ENCODE measurements at places on chromosomes 16 and 17.

DNA sequence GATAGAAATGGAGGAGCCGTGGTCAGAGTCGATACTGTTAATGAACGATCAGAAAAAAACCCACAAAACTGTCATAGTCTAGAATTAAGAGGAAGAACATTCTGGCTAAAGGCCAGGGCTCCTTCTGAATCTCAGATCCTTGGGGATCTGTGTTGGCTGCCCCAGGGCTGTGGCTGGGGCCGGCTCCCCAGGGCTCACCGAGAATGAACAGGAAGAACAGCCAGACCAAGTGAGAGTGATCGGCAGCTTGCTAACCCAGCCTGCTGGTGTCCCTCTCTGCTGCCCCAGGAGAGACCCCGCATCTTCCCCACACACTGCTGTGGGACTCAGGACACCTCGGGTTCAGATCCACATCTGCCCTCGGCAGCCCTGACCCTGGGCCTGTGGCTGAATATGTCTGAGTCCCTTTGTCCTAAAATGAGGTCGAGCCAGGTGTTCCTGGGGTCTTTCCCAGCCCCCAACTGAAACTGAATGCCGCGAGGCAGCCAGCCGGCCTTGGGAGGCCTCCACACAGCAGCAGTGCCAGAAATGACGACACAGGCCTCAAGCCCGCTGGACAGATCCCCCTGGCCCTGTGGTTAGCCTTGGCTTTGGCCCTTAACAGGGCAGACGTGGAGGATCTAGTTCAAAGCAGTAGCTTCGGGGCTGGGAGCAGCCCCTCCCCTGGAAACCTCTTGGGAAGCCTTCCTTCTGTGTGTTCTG lies 23.9 kb upstream of the CLEC18A start:
- no peak for DNase-seq

DNA sequence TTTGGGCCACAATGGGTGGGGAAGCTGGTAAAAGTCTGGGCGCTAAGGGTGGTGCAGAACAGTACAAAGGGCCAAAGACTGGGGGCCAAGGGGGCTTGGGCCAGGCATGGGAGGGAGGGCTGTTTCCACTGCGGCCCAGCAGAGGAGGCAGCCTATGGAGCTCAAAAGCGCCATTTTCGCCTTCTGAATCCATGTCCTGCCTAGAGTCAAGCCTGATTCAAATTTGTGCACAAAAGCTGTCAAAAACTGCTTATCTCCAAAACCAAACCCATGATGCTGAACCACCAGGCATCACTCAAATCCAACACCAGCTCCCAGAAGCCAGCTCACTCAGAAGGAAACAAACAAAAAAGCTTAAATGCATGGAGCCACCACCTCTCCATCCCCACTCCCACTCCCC lies 16.0 kb downstream of the COG7 start:
- DNase-seq: no peak

DNA sequence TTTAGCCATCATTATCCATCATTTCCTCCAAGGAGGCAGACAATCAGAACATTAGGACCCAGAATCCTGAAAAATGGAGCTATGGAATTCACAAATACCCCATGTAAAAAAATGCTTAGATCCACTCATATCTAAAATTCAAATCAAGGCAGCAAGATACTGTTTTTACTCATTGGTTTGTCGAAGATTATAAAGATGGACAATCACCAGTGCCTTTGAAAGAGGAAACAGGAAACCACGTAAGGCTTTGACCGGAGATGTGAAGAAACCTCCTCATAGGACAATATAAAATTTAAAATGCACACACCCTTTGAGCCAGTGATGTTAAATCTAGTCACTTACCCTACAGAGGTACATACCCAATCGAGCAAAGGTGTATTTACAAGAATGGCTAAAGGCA lies 130.0 kb downstream of the XYLT1 start:
- no peak for DNase-seq

GRCh38 chr17:76023900-76024237 lies 3.2 kb downstream of the EVPL start:
- DNase-seq: no peak

- DNase-seq: no peak
Observed at GRCh38 chr16:11016524-11016988, 72.2 kb downstream of the CLEC16A start.

DNA sequence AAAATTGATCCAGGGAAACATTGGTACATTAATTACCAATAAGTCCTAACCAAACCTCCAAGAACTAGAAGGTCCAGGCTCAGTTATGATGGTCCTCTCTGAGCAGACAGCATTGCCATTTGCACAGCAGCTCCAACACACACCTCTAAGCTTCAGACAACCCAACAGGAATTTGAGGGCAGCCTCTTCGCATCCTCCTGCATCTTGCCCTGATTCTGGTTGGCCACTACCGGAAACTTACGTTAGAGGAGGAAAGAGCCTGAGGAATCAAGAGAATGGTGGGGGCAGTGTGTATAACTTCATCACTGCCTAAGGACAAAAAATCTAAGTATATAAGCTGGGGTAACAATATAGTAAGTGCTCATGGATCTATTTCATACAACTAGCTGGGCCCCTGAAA lies 15.7 kb downstream of the FAM117A start:
- DNase-seq: no peak

DNA sequence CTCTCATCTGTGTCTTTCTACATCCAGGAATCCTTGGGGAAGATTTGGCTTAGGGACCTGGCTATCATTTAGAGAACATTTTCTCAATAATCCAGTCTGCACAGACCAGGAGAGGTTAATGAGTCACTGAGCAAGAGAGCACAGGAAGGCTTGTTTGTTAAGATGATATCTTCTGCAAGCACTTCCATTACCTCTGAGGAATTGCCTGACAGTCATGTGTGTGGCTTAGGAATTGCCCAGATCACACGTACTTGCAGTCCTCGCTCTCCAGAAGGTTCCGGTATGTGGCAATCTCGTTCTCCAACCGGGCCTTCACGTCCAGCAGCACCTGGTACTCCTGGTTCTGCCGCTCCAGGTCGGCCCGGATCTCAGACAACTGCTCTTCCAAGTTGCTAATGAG lies 3.3 kb downstream of the KRT37 start:
- no peak for DNase-seq

DNA sequence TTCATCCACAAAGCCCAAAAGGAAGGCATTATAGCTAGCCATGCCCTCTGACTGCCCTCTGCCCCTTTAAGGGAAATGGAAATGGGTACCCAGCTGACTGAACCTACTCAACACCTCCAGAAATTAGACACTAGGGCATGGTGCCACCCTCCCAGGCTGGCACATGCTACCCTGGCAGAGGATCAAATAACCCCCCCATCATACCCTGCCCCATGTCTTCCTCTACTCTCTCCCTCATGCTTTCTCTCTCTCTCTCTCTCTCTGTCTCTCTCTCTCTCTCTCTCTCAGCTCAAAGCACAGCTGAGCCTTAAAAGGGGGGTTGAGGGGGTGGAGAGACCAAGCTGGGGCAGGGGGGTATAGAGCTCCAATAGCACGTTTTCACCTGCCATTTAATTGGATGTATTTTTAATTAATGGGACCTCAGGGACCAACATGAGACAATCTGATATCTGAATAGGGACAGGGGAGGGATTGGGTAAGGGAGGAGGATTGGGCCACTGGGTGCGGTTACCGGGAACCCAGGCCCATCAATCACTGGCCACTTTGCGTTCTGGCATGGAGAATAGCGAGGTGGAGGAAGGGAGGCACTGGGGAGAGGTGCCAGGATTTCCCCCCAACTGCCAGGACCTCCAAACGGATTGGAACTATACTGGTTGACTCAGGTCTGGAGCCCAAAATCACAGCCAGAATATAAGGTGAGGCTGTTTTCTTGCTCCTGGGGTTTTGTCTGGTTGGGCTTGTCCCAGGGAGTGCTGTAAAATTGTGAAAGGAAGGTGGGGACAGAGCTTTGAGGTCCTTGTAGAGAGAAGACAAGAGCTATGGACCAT lies 57.8 kb downstream of the NEUROD2 start:
- no peak for DNase-seq

GRCh38 chr16:87435372-87436224 lies 43.5 kb downstream of the MAP1LC3B start:
- DNase-seq: no peak

DNA sequence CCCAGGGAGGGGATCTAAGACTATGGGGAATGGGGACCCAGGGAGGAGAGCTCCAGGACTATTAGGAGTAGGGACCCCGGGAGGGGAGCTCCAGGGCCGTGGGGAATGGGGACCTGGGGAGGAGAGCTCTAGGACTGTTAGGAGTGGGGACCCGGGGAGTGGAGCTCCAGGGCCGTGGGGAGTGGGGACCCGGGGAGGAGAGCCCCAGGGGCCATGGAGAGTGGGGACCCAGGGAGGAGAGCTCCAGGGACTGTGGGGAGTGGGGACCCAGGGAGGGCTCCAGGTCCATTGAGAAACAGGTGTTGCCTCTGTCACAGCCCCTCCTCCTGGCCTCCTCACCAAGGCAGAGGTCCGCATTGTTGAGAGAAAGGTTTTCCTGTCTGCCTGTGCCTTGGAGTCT lies 16.0 kb downstream of the MPRIP start:
- no peak for DNase-seq

- no peak for DNase-seq
Observed at GRCh38 chr16:60811051-60811608, 1225.1 kb downstream of the CDH8 start.

DNA sequence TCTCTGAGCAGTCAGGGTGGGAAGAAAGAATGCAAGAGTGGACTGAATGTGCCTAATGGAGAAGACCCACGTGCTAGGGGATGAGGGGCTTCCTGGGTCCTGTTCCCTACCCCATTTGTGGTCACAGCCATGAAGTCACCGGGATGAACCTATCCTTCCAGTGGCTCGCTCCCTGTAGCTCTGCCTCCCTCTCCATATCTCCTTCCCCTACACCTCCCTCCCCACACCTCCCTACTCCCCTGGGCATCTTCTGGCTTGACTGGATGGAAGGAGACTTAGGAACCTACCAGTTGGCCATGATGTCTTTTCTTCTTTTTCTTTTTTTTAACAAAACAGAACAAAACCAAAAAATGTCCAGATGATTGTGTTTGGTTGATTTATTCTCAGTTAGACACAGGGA lies 14.1 kb downstream of the IGFBP4 start:
- no peak for DNase-seq

DNA sequence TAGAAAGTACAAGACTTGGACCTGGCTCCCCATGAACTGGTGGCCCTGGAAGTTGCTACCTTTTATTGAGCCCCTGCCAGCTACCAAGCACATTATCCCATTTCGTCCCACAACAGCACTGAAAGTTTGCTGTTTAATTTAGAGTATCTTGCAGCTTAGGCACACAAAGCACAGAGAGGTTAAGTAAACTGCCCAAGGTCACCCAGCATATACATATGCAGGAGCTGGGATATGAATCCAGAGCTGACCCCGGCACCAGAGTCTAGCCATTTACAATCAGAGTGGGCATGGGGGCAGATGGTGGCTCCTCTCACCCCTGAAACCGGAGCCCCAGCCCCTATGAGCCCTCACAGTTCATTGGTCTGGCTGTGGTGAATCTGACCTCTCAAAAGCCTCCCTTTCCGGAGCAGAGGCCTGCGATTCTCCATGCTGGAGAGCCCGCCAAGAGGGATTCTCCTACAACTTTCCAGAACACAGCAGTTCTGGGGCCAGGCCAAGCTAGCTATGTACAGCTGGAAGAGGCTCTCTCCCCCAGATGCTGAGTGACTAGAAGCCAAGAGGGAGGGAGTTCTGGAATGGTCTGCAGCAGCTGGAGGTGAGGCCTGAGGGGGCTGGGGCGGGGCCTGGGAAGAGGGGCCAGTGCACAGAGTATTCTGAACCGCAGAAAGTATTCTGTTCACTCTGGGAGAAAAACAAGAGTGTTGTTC lies 58.3 kb downstream of the SREBF1 start:
- no peak for DNase-seq

DNA sequence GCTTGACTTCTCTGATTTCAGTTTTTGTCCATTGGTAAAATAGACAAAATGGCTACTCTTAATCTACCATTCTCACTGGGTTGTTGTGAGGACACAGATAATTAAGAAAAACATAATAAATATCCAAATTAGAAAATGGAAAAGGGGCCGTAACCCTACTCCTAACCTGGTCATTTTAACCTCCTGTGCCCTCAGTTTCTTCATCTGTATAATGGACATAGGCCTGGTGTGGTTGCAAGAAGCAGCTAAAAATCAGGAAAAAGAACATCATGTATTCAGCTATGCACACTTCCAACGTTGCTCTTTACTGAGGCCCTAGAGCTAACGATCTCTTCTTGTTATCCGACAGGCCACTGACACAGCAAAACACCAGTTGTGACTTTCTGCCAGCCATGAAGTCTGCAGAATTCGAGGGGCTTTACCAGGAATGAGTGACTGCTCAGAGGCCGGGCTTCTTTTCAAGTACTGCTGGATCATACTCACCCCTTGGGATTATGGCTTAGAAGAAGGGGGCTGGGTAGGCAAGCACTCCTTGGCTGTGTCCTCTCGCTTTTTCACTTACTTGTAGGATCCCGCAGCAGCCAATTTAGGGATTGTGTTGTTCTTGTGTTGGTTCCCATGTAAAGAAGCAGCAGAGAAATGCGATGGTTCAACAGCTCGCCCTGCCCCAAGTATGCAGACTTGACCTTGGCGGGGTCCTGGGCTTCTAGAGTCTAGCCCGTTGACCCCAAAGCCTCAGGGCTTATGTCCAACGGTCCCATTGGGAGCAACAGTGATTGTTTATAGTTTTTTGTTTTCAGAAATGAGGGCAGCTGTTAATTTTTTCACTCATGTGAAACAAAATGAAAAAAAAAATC lies 20.9 kb downstream of the LDAF1 start:
- DNase-seq: no peak

- no peak for DNase-seq
Observed at GRCh38 chr16:31535737-31536136, 8.0 kb downstream of the AHSP start.

GRCh38 chr17:37503148-37503547 lies 13.5 kb downstream of the DUSP14 start:
- no peak for DNase-seq

DNA sequence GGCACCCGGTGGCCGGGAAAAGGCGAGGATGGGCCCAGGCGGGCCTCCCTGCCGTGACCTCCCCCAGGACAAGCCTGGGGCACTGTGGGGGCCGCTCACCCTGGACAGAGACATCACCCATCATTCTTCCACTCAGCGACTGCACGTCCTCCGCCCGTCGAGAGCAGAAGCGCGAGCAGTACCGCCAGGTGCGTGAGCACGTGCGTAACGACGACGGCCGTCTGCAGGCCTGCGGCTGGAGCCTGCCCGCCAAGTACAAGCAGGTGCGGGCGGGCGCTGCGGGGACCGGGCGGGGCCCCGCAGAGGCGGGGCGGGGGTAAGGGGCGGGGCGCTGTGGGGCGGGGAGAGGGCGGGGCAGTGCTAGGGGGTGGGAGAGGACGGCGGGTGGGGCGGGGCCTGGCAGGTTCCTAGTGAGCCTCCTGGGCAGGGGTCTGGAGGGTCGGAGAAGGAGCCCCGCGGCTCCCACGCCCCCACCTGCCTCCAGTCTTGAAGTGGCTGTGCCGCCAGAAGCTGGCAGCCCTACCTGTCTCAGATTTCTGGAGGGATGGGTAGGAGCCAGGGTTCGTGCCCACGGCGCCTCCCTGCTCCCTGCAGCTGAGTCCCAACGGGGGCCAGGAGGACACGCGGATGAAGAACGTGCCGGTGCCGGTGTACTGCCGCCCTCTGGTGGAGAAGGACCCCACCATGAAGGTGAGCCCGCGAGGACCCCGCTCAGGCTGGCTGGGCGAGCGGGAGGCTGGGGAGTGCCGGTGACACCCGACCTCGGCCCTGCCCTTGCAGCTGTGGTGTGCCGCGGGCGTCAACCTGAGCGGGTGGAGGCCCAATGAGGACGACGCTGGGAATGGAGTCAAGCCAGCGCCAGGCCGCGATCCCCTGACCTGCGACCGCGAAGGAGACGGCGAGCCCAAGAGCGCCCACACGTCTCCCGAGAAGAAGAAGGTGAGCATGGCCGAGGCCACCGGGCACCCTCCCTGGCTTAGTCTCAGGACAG lies 7.5 kb downstream of the NME3 start:
- DNase-seq: no peak
